ENCODE measurements at places on chromosomes 16 and 17.

GRCh38 chr17:10843811-10844210 lies 5.9 kb upstream of the PIRT start:
- DNase-seq: no peak

DNA sequence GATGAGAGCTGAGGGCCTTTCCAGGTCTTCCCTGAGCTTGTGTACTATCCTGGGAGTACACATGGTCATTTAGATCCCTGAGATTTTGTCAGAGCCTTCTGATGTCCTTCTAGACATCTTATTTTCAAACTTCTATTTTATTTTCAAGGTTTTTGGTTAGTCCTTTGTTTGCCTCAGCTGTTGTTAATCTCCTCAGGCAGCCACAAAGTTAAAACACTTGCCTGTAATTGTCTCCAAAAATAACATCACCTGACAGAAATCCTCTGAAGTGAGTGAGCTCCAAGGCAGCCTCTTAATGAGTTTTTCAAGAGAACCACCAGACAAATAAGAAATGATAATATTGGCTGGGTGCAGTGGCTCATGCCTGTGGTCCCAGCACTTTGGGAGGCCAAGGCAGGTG lies 43.8 kb upstream of the CPHXL start:
- DNase-seq: no peak

- DNase-seq: no peak
Observed at GRCh38 chr16:8026450-8026849, 563.9 kb downstream of the TMEM114 start.

DNA sequence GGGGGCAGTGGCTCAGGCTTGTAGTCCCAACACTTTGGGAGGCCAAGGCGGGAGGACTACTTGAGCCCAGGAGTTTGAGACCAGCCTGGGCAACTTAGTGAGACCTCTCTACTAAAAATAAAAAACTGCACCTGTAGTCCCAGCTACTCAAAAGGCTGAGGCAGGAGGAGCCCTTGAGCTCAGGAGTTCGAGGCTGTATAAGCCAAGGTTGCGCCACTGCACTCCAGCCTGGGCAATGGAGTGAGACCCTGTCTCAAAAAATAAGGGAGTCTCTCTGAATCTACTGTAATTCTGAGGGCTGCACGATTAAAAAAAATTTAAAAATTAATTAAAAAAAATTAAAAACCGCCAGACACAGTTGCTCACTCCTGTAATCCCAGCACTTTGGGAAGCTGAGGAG lies 3.9 kb downstream of the COIL start:
- DNase-seq: no peak

DNA sequence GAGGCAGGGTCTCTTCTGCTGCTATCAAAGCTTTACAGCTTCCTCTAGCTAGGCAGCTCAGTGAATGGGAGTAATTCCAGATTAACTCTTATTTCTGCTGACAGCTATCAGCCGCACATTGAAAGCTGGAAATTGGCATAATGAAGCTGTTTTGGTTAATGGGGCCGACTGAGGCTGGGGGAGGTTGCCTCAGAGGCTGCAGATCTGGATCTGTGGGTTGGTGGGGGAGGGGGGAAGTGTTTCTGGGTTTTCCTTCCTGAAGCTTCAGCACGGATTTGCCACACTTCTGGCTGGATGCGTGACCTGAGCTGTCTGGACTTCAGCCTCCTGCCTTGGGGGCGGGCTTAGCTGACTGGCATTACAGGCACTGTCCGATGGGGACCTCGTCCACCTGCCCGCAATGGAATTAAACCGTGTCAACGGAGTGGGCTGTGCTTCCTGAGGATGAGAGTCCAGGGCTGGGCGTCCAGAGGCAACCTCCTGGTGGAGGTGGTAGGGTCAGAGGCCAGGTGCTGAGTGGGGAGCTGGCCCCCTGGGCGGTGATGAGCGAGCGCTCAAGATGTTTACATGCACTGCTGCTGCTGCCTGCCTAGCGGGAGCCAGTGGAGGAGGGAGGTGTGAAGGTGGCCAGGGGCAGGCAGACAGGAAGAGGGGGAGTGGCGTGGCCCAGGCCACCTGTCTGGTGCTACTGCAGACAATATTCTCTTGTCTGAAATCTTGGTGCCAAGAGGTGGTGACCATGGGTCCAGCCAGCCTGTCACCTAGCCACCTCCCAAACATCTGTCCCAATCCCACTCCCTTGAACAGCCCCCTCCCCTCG lies 6.7 kb upstream of the ABCC3 start:
- DNase-seq: no peak

DNA sequence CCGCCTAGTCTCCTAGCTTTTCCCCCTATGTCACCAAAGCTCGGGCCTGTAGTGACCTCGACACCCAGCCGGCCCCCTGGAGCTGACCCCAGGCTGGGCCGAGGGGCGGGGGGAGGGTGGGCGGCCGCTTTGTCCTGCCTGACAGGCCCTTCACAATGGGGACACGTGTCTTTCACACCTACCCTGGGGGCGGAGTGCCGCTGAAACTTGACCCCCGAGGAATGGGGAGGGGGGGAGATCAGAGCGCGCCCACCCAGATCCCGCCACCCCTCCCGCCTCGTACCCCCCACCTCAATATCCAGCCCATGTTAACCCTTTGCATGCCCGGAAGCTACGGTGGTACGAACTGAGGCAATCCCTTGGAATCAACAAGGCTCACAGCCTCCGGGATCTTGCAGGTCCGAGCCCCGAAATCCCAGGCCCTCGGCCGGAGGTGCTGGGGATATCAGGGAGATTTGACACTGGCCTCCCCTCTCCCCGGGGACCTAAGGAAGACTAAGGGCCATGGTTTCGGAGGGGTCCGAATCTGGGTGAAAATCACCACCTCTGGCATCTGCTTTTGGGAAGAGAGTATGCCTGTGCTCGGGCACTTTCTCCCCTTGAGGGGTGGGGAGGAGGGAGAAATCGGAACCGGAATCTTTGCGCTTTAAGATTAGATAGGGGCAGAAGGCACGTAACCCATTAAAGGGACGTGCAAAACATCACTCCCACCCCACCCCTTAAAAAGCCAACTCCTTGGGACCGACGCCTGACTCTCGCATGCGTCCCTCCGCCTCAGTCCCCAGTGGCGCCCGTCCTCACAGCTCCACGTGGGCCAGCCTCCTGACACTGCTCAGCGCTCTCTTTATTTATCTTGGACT lies 2.6 kb downstream of the NOG start:
- no peak for DNase-seq

GRCh38 chr16:414395-415169 lies 10.9 kb upstream of the RAB11FIP3 start:
- DNase-seq: no peak

GRCh38 chr17:30559656-30560055 lies 82.4 kb downstream of the GOSR1 start:
- no peak for DNase-seq

- DNase-seq: no peak
Observed at GRCh38 chr16:8920645-8921346, 38.6 kb downstream of the LITAFD start.

GRCh38 chr17:1039511-1040215 lies 42.7 kb downstream of the TIMM22 start:
- no peak for DNase-seq

GRCh38 chr17:41504246-41504977 lies 1.0 kb downstream of the KRT13 start:
- no peak for DNase-seq

DNA sequence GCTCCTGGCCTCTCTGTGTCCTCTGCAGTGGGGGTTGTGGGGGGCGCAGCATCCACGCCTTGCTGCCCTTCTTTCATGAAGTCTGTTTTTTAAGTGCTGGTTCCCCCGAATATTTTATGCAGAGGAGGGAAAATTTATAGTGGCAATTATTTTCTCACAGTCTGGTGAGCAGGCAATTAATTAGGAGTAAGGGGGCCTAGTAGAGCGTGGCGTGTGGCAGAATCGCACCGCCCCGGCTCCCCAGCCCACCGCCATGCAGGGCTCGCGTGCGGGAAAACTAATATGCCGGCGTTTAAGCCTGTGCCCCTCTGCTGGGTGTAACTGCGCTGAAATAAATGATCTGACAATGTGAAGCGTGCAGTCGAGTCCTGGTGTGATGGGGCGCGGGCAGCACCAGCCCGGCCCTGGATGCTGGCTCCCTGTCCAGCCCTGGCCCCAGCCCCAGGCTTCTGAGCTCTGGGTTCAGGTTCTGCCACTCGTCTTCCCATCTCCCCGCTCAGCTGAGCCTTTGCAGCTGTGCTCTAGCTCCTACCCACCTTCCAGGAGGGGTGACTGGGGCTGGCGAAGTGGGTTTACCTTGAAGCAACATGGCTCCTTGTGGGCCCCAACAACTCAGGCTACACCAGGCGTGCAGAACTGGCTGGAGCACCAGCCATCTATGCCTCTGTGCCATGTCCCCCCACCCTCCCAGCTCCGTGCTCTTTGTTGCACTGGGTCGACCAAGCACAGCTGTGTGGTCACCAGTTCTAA lies 13.8 kb downstream of the ENGASE start:
- no peak for DNase-seq

DNA sequence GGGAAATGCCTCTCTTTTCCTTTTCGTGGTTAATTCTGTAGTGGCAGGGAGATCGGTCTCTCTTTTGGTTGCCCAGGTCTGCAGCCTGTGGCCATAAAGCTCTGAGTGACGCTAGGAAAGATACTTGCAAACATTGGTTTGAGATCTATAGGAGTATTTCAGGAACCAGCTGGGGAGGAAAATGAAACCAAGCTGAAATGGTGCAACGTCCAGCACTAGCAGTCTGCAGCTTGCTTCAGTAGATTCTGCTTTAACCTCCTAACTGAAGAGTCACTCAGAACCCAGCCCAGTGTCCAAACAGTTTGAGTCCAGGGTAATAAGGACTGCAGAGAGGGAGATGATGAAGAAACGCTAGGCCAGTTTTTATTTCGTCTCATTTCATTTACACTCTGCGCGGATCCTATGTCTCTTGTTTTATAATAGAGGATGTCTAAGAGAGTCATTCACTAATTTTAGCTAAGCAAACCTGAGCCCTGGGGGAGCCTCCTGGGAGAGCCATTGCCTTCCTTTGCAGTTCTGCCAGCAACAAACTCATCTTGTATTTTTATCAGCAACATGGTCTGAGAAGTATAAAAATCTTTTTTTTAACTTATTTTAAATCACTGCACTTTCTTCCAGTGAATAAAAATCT lies 12.0 kb downstream of the SP2 start:
- no peak for DNase-seq

GRCh38 chr17:38435795-38436194 lies 7.5 kb downstream of the ARHGAP23 start:
- no peak for DNase-seq

DNA sequence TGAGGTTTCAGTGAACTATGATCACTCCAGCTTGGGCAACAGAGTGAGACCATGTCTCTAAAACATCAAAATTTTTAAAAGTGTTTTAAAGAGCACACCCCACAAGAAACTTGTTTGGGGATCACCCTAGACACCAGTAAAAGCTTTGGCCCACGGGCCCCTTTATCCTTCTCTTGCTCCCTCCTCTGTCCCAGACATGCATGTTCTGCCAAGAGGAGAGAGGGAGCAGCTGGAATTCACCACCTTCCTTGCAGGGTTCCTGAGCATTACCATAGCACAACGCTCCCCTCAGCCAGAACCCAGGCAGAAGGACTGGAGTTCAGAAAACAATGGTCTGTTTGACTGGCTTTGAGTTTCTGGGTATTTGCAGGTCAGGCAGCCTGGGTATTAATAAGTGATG lies 214.3 kb upstream of the CDH5 start:
- no peak for DNase-seq

GRCh38 chr16:11742093-11742535 lies 543 bp downstream of the TXNDC11 start:
- peak; percentile 17 for DNase-seq

DNA sequence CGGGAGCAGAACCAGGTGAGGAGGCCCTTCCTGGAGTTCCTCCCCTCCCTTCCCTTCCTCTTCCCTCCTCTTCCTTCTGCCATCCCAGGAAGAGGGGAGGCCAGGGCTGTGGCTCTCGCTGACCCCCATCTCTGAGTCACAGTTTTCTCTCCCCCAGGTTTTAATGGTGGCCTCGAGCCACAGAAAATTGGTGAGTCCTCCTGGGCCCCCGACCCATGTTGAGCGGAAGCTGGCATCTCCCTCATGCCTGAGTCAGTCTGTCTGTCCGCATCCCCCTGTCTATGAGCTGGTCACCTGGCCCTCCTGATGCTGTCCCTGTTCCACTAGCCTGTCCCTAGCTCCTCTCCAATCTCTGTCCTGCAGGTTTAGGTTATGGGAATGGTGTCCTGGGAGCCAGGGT lies 12.8 kb upstream of the CLDN9 start:
- DNase-seq: no peak

- DNase-seq: no peak
Observed at GRCh38 chr16:74291577-74292208, 4.9 kb upstream of the PSMD7 start.

GRCh38 chr17:54626146-54626703 lies 274.4 kb upstream of the TOM1L1 start:
- no peak for DNase-seq

DNA sequence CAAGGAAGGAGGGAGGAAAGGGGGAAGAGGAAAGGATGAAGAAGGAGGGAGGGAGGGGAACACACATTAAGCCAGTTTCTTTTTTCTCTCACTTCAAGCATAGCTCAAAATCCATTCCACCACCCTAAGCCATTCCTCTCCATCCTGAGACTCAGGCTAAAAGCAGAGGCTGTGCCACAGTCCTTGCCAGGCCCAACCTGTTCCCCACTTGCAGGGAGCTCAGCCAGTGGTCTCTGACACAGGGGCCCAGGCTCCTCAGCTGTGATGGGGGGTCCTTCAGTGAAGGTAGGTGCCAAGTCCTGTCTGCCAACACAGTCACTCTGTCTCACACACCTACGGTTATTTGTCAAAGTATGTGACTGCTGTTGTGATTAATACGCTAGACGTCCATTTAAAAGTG lies 44.6 kb downstream of the SDK2 start:
- DNase-seq: no peak

- no peak for DNase-seq
Observed at GRCh38 chr16:17149904-17150483, 320.8 kb downstream of the XYLT1 start.

- no peak for DNase-seq
Observed at GRCh38 chr16:14489460-14489859, 140.6 kb downstream of the PARN start.

- DNase-seq: no peak
Observed at GRCh38 chr16:3542601-3543373, 34.4 kb downstream of the NLRC3 start.

DNA sequence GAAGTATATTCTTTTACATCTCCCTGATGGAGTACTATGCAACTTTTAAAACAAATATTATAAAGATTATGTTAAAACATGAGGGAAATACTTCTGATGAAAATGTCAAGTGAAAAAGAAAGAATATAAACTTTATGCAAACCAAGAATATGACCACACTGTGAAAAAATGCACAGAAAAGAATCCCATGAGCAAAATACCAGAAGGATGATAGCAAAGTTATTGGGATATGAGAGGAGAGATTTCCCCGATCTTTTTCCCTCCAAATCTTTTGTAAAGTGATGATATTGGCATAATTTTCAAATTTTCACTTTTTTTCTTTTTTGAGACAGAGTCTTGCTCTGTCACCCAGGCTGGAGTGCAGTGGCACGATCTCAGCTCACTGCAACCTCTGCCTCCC lies 36.6 kb upstream of the SMURF2 start:
- no peak for DNase-seq

DNA sequence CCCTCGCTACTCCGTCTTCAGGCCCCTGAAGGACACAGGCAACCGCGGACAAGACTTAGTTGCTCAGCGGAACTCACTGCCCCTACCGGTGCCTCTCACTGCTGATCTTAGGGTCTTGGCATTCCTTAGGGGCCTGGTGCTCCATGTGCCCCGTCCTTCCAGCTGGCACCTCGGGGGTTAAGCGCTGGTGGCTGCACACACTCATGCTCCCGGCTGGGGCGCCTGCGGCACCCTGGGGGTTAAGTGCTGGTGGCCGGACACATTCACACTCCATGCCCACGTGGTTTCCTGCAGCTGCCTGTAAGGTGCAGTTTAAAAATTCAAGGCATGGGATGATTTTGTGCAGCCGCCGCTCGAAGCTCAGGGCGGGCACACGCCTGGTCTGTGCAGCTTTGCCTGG lies 45.1 kb downstream of the BAIAP2 start:
- DNase-seq: no peak
